ENCODE measurements at places on chromosomes 1 and 21. TPM values are rescaled to one million over a fixed set of nuclear protein-coding genes. Genes with fewer than 3 reads are reported as not detected.
A peak's percentile ranks its signal among the peaks of the same experiment; 100 is the strongest.

CTPS1 gene
- total RNA-seq, result 23.2 TPM

DNA sequence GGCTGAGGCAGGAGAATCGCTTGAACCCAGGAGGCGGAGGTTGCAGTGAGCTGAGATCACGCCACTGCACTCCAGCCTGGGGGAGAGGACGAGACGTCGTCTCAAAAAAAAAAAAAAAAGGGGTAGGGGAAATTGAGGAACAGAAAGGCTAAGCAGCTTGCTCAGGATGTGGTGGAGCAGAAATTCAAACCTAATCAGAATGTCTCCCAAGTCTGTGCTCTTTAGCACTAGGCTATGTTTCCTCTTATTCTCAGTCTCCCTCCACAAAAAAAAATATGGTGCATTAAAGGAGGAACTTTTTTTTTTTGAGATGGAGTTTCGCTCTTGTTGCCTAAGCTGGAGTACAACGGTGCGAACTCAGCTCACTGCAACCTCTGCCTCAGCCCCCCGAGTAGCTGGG lies 114.2 kb downstream of the SLC16A1 start:
- H3K27me3 ChIP-seq, result no peaks in the 10 kb centered on the region
- peak; percentile 16 for DNase-seq
- no peak overlapping the region for H3K27ac ChIP-seq
- no peak overlapping the region for H3K4me3 ChIP-seq
- no peaks in the 10 kb centered on the region for H3K36me3 ChIP-seq
- peaks cover 5% of the 10 kb centered on the region for H3K4me1 ChIP-seq

CELA2B gene
- total RNA-seq, result 0.28 TPM

DNA sequence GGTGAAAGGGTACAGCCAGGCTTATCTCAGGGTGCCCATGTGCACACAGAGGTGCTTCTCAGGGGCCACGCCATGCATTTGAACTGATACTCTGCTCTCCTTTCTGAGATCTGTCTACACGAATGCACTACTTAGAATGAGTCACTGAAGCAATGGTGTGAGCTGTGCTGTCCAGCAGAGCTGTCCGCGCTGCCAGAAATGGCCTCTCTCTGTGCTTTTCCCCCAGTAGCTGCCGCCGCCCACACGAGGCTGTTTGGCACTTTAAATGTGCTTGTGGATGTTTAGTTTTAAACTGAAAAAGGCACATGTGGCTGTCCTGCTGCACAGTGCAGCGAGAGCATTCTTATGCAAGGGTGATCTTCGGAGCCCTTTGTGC lies 87.1 kb upstream of the COL6A1 start:
- peaks cover 46% of the 10 kb centered on the region for H3K4me1 ChIP-seq
- H3K36me3 ChIP-seq, result peaks cover 22% of the 10 kb centered on the region
- no peak for DNase-seq
- H3K27ac ChIP-seq, result no peak overlapping the region
- no peak overlapping the region for H3K4me3 ChIP-seq

DNA sequence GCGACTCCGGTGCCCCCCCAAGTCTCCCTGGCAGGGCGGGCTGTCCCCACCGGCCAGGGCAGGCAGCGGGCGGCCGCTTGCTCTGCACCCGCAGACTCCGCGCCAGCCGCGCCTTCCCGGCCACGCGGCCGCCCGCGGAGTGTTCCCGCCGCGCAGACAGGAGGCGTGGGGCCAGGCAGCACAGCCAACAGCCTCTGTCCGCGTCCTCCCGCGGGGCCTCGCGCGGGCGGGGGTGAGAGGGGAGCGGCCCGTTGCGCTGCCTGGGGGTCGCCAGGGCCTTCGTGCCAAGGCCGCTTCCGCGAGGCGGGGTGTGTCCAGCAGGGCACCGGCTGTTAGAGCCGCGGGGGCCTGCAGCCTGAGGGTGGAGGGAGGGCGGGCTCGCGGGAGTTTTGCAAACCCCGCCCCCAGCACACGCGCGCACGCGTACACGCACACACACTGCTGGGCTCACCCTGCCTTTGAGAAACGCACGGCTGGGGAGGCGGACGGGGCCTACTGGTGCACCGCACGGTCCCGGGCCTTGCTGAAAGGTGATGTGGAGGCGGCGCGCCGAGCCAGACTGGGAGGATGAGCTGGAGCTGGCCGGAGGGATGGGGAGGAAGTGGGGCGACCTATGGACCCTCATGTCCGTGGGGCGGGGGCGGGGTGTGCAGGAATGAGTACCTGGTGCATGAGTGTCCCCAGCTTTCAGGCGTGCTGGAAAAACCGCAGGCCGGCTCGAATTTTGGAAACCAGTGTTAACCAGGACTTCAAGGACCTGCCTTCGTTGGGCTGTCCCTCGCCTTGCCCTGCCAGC lies 41.5 kb downstream of the KIAA1614 start:
- H3K4me3 ChIP-seq, result peak overlapping the region; percentile 64
- peak overlapping the region; percentile 26 for H3K27ac ChIP-seq
- peaks cover 28% of the 10 kb centered on the region for H3K4me1 ChIP-seq
- DNase-seq, result peak; percentile 59

GRCh38 chr1:236508593-236509027 lies 15.2 kb upstream of the LGALS8 start:
- H3K27me3 ChIP-seq, result no peaks in the 10 kb centered on the region
- H3K36me3 ChIP-seq, result no peaks in the 10 kb centered on the region
- no peak for DNase-seq
- no peaks in the 10 kb centered on the region for H3K4me1 ChIP-seq
- no peak overlapping the region for H3K4me3 ChIP-seq
- H3K27ac ChIP-seq, result no peak overlapping the region

DNA sequence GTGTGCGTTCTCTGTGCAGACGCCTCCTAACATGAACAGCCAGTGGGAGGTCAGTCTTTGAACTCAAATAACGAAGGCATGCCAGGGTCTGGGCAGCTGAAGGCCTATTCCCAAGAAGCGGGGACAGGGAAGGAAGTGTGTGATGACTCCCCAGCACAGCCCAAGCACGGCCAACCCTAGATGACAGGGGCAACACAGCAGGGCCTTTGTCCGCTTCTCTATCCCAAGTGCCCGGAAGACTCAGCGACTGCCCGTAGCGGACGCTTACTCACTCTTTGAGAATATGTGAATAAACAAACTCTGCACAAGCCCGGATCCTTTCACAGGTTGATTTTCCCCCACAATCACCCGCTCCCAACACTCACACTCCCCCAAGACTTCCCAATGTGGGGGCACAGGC lies 11.2 kb downstream of the C1orf198 start:
- no peak overlapping the region for H3K27ac ChIP-seq
- H3K27me3 ChIP-seq, result no peaks in the 10 kb centered on the region
- no peaks in the 10 kb centered on the region for H3K36me3 ChIP-seq
- no peak overlapping the region for H3K4me3 ChIP-seq

DNA sequence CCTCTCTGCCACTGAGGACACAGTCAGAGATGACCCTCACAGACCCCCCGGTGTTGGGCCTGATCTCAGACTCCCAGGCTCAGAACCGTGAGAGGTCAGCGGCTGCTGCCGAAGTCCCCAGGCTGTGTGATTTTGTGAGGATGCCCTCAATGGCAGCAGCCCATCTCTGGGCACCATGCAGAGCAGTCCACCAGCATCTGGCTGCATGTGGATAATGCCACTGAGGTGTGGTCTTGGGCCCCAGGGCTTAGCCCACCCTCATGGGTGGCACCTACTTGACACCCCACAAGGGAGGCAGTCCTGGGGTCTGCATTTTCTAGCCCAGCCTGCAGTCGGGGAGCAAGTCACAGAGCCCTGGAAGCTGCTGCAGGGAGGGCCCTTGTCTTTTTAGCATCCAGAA lies 5.5 kb upstream of the ACTRT2 start:
- no peak for DNase-seq
- H3K27ac ChIP-seq, result no peak overlapping the region
- no peaks in the 10 kb centered on the region for H3K4me1 ChIP-seq

GRCh38 chr1:21851430-21852250 lies 39.6 kb downstream of the LDLRAD2 start:
- DNase-seq, result no peak
- no peaks in the 10 kb centered on the region for H3K4me1 ChIP-seq
- no peak overlapping the region for H3K27ac ChIP-seq

DNA sequence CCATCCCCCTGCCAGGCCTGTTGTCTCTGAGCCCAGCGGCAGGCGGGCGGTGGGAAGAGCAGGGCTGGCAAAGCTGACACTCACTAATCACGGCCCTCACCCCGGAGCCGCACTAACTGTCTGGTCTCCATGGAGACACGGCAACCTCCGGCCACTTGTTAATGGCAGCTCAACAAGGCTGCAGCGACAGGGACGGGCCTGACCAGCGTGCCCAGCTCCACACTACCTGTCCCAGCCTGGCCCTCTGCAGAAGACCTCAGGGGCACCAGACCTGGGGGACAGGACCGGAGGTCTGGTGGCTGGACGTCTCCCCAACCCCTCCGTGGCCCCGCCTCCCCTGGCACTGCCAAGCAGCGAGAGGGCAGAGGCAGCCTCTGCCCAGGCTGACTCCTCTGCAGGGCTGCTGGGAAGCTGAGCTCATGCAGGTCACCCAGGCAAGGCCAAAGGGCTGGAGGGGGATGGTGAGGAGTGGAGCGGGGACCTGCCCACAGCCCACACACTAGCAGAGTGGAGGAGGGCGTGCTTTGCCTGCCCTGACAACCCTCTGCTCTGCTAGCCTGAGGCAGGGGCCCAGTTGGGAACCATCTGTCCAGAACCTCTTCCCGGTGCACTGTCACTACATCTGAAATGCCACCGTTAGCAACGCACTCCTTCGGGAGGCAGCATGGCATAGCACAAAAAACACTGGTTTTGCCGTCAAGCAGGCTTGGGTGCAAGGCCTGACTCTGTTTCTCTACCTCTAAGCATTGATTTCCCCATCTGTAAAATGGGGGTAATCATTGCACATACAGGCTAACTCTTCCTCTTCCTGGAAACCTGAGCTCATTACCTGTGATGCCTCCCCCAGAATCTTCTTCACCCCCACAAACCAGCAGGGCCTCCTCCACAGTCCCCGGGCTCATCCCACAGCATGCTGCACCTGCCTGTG lies 29.6 kb upstream of the WASF2 start:
- H3K4me3 ChIP-seq, result no peak overlapping the region
- DNase-seq, result no peak
- H3K27me3 ChIP-seq, result no peaks in the 10 kb centered on the region
- peak overlapping the region; percentile 97 for H3K27ac ChIP-seq
- no peaks in the 10 kb centered on the region for H3K36me3 ChIP-seq
- H3K4me1 ChIP-seq, result peaks cover 75% of the 10 kb centered on the region

DNA sequence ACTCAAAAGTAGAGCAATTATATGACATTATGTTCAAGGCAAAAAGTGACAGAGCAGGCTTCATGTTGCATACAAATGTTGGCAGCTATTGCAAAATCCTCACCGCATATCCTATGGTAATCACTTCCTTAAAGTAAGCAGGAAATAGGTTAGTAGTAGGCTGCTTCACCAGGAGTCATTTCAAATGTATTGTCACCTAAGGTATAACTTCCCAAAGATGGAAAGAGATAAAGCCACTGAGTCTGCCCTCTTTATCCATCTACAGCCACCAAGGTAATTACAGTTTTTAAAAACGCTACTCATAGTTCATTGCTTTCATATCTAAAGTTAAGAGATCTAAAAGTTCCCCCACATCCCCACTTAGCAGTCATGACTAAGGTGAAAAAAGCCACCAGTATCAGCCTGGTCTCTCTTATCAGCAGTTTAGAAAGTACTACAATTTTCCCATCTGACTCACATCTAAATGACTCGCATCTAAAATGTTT lies 31.6 kb upstream of the UBE2U start:
- DNase-seq, result no peak
- peaks cover 5% of the 10 kb centered on the region for H3K4me1 ChIP-seq
- H3K27ac ChIP-seq, result no peak overlapping the region
- no peaks in the 10 kb centered on the region for H3K36me3 ChIP-seq
- H3K27me3 ChIP-seq, result no peaks in the 10 kb centered on the region

ZNF648 gene
- total RNA-seq, result under 0.01 TPM

DNA sequence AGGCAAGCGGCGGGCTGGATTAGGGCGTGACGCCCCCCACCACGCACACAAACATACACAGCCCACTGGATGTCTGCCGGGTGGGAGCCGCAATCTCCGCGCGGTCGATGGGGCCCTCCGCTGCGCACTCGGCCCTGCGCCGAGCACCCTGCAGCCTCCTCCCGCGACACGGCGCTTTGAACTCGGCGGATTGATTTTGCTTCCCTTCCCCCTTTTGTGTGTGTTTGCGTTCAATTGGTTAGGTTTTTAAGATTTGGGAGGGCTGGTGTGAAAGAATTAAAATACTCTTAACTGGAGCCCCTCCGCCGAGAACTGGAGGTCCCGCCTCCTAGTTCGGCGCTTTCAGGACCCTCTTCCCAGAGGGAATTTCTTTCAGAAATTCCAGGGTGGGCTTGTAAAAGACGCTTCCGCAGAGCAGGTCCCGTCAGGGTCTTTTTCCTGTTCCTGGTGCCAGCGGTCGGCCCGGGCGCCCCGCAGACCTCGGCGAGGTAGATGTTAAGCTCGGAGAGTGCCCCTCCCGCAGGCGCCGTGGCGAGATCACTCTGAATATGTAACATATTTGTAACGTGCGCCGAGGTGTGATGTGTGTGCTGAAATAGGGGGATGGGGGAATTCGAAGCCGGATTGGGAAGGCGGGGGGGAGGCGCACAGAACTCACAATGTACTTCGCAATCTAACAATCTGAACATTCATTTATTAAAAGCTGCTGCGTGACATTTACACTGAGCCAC lies 8.0 kb upstream of the BARHL2 start:
- H3K27me3 ChIP-seq, result peaks cover 100% of the 10 kb centered on the region
- H3K36me3 ChIP-seq, result no peaks in the 10 kb centered on the region
- H3K4me3 ChIP-seq, result no peak overlapping the region
- DNase-seq, result no peak
- H3K4me1 ChIP-seq, result no peaks in the 10 kb centered on the region

DNA sequence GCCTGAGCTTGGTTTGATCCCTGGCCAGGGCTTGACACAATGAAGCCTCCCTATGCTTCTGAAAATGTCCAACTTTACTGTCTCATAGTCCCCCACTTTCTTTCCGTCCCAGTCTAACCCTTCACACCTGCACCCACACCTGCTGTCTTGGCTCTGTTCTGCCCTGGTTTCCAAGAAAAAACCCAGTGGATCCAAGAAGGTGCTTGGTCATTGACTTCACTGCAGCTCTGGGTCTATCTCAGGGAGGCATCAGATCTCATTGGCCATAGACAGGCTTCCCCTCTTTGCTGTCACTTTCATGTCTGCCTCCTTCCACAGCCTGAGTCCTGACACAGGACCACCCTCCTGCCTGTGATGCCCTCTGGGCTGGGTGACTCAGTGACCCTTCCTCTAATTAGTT lies 37.8 kb upstream of the ETV3 start:
- no peaks in the 10 kb centered on the region for H3K36me3 ChIP-seq
- no peak for DNase-seq
- no peaks in the 10 kb centered on the region for H3K27me3 ChIP-seq
- no peak overlapping the region for H3K4me3 ChIP-seq
- H3K27ac ChIP-seq, result peak overlapping the region; percentile 47
- H3K4me1 ChIP-seq, result peaks cover 58% of the 10 kb centered on the region

DNA sequence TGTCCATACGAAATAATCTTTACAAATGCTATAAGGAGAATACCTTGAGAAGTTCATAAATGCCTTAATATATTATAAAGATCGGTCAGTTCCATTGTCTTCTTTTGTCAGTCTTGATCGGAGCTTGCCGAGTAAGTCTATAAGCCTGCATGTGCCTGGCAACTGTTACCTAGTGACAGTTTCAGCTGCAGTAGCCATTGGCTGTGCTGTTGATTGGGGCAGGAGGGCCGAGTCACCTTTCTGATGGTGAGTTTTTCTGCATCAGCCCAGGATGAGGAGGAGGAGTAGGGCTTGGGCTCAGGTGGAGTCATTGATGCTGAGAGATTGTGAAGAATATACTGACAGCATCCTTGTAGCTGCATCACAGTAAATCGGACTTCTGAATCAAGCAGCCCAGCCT lies 1.9 kb upstream of the GPR52 start:
- H3K27me3 ChIP-seq, result no peaks in the 10 kb centered on the region
- DNase-seq, result no peak
- no peak overlapping the region for H3K27ac ChIP-seq

Data from thymus (tissue), 14 donors.